ENCODE measurements at places on chromosomes 11 and 22.

DNA sequence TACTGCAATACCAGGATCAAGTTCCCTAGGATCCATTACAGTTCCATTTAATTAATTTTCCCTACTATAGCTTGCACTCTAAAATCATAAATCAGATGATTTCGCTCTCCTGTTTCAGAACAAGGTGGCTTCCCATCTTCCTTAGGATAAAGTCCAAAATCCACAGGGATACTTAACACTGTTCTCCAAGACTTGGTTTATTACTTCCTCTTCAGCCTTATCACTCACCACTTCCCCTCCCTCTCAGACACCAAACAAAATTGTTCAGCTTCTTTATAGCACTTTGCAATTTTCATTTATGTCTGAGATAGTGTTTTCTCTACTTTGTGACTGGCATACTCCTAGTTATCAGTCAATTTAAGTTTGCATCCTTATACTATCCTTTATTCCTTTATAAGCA, 124.6 kb downstream of the GRIA4 start:
- DNase-seq: no peak

DNA sequence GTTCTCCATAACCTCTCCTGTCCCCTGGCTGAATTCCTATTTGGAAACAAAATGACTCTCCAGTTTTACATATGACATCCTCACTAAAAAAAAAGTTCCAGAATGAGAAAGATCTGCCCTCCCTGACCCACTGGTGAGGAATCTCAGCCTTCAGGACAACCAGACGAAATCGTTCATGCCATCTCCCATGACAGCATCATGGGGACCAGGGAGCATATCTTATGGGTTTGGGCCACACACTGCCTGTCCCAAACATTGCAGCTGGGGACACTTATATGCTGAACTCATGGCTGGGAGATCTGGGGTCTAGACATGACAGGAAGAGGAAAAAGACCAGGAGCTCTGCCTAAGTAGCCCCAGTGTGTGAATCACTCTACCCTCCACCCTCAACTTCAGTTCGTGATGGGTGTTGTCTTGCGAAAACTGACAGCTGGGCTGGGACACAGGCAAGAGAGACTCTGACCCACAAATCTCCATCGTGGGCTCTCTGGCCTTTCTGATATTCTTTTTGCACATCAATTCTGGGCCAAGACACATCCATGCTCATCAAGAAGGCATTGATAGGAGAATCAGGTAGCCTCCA, 102.0 kb downstream of the ZNF280B start:
- DNase-seq: no peak

DNA sequence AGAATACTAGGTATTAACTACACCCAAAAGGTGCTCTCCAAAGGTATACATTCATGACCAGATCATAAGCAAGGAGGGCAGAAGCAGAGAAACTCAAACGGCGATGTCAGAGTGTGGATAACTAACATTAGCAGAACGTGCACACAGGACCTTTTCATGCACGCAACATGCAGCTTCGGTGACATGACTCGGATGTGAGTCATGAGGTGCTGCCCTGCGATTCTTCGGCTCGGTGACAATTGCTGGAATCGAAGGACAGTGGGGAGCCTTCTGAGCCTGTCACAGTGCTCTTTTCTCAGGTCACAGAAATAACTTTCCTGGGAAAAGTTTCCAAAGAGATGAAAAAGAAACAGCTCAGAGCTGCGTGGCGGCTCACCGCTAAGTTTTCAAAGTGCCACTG, 418.5 kb upstream of the SYN3 start:
- DNase-seq: no peak

- DNase-seq: no peak
Observed at GRCh38 chr11:57473285-57473841, 13.0 kb downstream of the RTN4RL2 start.

- DNase-seq: peak; percentile 50
Observed at GRCh38 chr11:76918941-76919386, 58.2 kb downstream of the ACER3 start.

- peak; percentile 65 for DNase-seq
Observed at GRCh38 chr11:112321501-112322172, 61.0 kb upstream of the PLET1 start.

- DNase-seq: no peak
Observed at GRCh38 chr22:31102441-31103081, 4.8 kb downstream of the SELENOM start.

- DNase-seq: no peak
Observed at GRCh38 chr11:112523951-112524350, 263.3 kb upstream of the PLET1 start.

GRCh38 chr11:3764266-3764665, 33.1 kb downstream of the NUP98 start:
- no peak for DNase-seq

GRCh38 chr11:118048472-118049370, 28.2 kb upstream of the TMPRSS4 start:
- DNase-seq: no peak

DNA sequence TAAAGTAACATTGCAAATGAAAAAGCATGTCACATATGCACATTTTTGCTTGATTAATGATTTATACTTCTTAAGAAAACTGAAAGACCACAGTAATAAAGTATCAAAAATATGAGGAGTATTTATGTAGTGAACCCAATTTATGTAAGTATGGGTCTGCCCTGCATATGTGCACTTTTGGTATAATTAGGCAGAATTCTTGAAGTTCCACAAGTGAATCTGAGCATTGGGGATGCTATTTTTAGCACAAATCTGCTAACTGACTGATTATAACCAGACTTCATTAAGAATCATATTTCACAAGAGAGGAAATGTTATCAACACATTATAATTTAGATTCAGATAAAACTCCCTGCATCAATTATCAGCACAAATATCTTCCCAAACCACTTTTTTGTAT, 407.1 kb upstream of the LRRC4C start:
- DNase-seq: no peak

- peak; percentile 8 for DNase-seq
Observed at GRCh38 chr11:103659206-103659618, 377.2 kb upstream of the DDI1 start.

GRCh38 chr22:30968015-30968923, at the start of gene MORC2:
TSS of gene MORC2 (minus strand) at chr22:30968774. CDS start at chr22:30967889, 885 bp downstream.
- DNase-seq: peak; percentile 64

- DNase-seq: peak; percentile 81
Observed at GRCh38 chr22:32202539-32203180, 2.2 kb downstream of the RFPL2 start.

GRCh38 chr22:32745251-32745995, 56.1 kb upstream of the TIMP3 start:
- DNase-seq: no peak

DNA sequence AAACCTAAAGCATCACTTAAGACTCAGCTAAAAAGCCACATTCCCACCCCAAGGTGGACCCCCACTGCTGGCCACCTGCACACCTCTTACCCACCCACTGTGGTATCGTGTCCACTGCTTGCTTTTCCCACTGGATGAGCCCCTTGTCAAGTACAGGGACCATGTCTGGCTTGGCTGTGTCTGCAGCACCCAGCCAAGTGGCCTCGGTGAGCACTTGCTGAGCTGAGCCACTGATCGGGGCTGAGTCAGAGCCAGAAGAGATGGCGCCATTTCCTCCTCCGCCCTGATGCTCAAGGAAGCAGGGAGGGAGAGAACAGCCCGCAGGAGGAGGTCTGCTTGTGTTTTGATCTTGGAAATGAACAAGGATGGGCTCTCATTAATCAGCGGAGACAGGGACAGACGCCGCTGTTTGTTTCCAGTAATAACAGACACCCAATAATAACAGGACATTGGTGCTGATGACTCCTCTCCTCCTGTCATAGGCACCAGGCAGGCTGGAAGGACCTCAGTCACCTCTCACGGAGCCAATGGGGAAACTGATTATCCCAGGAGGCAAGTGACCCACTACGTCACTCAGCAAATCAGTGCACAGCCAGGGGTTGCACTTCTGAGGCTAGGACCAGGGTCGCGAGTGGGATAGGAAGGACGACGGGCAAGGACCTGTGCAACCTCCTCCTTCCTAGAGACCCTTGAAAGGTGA, 85.2 kb upstream of the RTL6 start:
- no peak for DNase-seq

DNA sequence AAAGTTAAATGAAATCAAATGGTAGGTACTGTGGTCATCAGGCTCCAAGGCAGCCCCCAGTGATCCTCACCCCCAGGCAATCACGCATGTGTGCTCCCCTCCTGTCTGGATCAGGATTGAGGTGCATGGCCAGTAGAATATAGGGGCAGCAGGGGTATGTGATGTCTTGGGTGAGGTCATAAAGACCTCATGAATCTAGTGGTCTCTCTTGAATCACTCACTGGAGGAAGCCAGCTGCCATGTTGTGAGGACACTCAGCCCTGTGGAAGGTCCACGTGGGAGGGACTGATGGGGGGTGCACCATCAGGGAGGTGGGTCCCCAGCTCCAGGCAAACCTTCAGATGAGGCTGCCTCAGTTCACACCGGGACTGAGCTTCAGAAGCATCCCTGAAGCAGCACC, 6.8 kb upstream of the IL17REL start:
- no peak for DNase-seq

- no peak for DNase-seq
Observed at GRCh38 chr11:10301656-10302358, 3.1 kb upstream of the ADM start.

GRCh38 chr11:46684367-46684766, 16.1 kb downstream of the ARHGAP1 start:
- no peak for DNase-seq

GRCh38 chr11:110185121-110185591, 92.0 kb downstream of the ZC3H12C start:
- DNase-seq: no peak

DNA sequence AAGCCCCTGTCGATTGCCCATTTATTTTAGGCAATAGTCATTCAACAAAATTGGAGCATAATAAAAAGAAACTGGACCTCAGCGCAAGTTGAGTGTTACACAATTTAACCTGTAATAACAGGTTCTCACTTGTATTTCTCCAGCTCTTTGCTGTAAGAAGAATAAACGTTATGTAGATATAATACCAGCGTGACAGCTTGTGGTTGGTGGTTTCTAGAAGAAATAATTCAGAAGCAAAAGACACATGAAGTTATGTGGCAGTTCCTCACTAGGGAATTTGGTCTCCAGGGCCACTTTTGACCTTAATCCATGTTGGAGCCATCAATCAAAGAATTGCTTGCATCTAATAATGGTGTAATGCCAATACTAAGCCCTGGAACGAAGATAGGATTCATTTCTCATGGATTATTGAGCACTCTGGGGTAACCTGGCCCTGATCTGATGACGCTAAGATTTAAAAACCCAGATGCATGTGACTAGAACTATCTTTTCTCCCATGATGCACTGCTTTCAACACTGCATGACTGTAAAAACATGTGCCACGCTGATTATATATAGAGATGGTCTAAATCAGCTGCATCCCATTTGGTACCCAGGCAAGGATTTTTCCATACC, 129.7 kb upstream of the LDLRAD3 start:
- DNase-seq: no peak

DNA sequence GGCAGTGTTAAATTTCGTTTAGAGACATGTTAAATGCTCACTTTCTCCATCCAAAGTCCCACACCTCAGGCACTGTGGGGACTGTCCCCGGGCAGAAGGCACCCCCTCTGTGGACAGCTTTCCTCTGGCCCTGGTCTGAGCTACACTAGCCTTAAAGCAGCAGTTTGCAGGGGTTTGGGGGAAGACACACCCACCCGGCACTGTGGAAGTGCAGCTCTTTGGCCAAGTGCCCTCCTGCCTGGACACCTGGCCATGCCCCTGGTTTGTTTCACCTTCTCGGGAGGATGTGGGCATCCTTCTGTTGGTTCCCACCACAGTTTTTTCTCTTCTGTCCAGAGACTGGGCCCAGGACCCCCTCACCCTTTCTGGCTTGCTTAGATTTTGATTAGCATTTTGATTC, 1254.7 kb downstream of the BRD1 start:
- no peak for DNase-seq

GRCh38 chr22:38921120-38921519, 36.3 kb upstream of the APOBEC3A start:
- no peak for DNase-seq

DNA sequence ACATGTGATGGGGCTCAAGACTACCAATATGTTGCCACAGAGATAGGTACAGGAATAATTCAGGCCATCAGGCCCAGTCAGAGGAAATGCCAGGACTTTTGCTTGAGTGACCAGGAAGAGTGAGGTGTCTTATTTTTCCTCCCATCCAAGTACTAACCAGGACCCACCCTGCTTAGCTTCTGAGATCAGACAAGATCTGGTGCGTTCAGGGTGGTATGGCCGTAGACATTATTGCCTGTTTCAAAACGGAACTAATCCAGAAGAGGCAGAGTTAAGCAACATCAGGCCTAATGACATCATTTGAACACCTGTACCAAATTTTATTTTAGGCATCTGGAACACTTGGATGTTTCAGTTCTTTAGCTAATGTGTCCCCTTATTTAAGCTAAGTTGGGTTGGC, 205.5 kb upstream of the POU2AF2 start:
- no peak for DNase-seq

- no peak for DNase-seq
Observed at GRCh38 chr11:79262221-79262620, 178.6 kb downstream of the TENM4 start.

GRCh38 chr11:69704508-69705253, 859 bp upstream of the FGF19 start:
- DNase-seq: no peak

GRCh38 chr22:24011735-24012068, 598 bp downstream of the CABIN1 start:
- DNase-seq: no peak

GRCh38 chr11:46431211-46431610, 39.6 kb upstream of the CHRM4 start:
- DNase-seq: no peak

GRCh38 chr22:49513358-49513851, 314.3 kb downstream of the BRD1 start:
- DNase-seq: no peak

- no peak for DNase-seq
Observed at GRCh38 chr22:48116871-48117270, 1354.4 kb downstream of the TBC1D22A start.

DNA sequence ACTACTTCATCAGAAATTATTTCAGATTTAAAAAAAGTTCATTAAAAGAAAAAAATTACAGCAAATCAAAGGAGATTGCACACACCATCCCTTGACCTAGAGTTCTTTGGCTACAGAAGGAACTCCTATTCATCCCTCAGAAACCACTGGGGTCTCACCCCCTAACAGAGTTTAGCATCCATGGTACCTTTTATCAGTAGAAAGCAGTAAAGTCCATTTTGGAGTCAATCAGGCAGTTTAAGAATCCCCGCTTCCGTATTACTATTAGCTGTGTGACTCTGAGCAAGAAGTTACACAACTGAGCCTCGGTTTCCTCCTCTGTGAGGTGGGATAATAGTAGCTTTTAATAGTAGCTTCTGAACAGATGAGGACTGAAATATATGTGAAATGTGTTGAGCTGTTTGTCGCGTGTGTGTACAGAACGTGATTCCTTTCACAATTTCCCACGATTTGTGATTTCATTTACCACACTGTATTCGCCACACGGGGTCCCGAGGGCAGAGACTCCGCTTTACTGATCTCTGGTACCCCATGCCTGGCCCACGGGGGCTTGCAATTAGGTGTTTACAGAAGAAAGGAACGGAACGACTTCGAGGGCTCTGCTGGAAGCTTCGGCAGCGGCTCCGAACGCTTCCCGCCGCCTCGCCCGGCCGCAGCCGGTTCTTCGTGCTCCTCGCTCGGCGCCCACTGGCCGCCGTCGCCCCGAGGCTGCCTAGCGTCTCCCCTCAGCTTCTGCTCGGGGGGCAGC, 72.5 kb upstream of the ZBED5 start:
- no peak for DNase-seq
